ENCODE measurements at places on chromosomes 6 and 20.

- DNase-seq, result no peak
These were observed 28.4 kb upstream of the MAFB start for GRCh38 chr20:40717343-40717865.

- no peak for DNase-seq
These were observed 1.3 kb upstream of the NKAIN2 start for GRCh38 chr6:123802351-123802696.

DNA sequence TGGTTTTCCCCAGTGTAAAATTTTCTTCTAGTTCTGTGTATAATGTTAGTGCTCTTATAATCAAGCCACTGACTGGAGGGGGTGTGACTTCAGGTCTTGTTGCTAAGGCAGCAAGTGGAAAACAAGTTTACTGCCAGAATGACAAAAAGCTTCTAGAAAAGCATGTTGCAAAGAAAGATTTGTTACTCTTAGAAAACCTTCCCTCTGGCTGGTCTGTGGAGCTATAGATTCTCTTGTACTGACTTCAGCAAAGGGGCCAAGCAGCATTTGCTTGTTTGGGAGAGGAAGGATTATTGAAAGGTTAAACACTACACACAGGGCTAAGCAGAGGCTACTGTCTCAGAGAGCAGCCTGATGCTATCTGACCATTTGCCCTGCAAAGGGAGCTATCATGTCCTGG is 288.8 kb downstream of the BTBD9 start:
- no peak for DNase-seq

- no peak for DNase-seq
These were observed 12.1 kb upstream of the PAX1 start for GRCh38 chr20:21693322-21693721.

DNA sequence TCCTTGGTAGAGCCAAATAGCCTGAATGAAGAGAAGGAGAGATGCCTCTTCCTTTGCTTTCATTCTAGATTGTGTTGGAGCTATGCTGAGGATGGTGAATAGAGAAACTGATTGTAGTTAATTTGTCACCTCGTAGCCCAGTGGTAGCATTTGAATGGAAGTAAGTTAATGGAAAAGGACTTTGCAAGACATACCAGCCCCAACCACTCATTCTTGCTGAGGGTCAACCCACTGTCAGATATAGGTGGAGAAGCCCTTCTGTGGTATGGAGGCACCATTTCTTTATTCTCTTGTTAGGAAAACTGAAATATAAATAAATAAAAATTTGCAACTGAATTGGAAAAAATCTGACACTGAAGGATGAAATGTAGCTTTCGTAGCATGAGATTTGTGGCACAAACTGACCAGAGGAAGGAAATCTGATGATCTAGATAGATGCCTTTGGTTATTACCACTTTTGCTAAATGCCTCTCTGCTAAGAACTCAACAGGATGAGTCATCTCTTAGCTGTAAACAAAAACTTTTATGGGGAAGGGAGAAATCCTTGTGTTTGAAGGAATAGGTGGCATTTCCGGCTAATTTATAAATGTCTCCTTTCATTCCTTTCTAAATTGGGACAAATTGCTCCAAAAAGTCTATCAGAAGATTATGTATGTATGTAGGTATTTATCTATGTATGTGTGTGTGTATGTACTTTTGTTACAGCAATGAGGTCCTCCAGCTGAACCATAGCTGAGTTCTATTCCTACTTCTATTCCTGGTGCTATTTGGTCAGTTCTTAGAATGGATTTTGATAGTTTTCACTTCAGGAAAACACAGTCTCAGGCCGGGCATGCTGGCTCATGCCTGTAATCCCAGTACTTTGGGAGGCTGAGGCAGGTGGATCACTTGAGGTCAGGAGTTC is 76.5 kb upstream of the SUPT3H start:
- no peak for DNase-seq

DNA sequence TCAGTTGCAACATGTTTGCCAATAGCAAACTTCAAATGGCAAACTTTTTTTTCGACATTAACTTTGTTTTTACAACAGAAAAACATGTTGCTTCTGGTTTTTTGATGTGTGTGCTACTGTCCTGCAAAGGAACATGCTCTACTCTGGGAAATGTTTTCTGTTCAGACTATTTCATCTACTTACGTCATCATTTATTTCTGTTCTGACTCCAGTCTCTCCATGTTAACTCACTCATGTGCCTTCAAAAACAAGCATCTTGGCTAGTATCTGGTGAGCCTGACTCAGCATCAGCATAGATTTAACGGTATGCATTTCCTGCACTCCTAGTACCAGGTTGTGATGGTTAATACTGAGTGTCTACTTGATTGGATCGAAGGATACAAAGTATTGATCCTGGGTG is 36.1 kb upstream of the MAP7 start:
- DNase-seq, result no peak

- DNase-seq, result no peak
These were observed 35.7 kb upstream of the ZMYND8 start for GRCh38 chr20:47392015-47392720.

- no peak for DNase-seq
These were observed 626 bp upstream of the CDK5RAP1 start for GRCh38 chr20:33401921-33402369.

DNA sequence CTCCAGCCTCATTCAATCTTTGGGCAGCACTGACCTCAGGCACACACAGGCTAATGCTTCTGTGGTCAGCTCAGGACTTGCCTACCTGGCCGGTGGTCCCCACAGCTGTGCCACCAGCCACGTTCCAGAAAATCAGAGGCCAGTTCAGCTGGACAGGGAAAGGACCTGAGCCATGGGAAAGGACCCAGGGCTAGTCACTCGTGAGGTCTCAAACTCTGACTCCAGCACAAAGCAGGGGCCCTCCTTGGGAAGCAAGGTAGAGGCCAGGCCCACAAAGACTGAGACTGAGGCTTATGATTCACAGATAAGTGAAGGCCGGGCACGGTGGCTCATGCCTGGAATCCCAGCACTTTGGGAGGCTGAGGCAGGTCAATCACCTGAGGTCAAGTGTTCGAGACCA is 22.4 kb upstream of the HELZ2 start:
- no peak for DNase-seq
